Forelimb muscle (tissue), 1 donor: ENCODE measurements at places on chromosomes 6 and 20.

DNA sequence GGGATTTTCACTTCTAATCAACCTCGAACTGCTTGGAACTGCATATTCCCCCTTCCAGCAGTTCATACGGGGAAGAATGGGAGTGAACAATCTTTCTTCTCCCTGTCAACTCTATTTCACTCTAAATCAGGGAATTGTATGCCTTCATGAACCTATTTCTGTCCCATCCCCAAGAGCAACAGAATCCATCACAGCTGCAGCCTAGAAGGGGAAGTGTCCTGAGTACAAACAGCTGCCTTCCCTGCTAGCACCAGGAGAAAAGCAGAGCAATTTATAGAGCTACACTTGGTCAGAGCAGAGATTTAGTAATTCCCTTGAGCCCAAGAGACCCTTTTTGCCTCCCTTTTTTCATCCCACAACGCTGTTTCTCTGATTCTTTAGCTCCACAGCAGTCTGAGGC is 208.4 kb downstream of the ADGRG6 start:
- DNase-seq, result no peak

DNA sequence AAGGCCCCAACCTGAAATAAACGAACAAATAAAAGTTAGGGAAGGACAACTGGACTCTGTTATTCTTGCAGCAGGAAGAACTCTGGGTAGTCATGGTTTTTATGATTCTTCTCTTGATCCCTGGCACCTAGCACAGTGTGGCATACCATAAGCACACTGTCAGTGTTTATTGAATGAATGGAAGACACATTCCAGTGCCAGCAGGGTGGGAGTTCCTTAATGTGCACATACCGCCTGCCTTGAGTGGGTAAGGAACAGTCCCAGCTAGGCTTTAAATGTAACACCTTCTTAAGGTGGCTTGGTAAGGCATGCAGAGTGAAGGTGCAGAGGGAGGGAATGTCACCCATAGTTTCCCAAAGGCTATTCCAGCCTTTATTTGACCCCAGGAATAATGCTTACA is 162.9 kb upstream of the CEP162 start:
- no peak for DNase-seq

- DNase-seq, result no peak
Measured at GRCh38 chr6:73290435-73290834, 27.4 kb upstream of the KHDC1 start.

DNA sequence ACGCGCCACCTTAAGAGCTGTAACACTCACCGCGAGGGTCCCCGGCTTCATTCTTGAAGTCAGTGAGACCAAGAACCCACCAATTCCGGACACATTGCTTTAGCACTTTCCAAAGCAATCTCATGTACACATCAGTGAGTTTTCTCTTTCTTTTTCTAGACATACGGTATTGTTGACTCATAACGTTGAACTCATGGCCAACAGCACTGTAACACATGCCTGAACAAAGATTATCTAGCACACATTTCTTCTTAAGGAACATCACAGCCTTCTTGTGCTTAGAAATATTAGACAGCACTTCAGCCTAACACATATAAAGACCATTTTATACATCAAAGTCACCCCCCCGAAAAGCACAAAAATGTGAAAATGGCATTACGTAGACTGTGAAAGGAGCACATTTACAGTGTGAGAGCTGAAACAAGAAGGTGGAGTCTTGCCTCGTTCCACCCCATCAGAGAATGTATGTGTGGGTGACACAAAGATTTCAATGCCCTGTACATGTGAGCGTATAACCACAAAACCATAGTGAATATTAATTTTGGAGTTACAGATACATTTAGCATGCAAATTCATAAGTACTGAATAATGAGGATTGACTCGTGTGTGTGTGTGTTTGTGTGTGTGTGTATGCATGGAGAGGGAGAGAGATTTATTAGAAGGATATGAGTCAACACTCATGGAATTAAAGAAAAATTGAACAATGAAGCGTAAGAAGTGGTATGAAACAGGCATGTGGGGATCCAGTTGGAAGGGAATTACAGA is 134.1 kb downstream of the FAM83B start:
- no peak for DNase-seq

DNA sequence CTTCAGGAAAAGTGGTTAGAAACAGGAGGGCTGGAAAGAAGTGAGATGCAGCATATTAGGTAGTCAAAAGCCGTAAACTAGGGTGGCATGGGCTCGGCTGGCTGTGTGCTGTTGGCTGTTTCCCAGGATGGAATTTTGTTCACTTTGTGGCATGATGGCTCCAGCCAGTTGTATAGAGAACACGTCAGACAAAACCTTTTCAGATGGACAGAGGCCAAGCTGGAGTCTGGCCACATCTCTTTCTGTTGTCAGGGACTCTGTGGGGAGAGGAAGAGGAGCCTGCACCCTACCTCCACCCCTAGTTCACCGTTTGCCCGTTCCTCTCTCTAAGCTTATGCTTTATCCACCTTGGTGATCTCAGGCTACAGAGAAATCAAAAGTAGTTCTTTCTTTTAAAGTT is 22.0 kb downstream of the C6orf89 start:
- no peak for DNase-seq

- DNase-seq, result no peak
Measured at GRCh38 chr6:90065173-90065572, 170.9 kb downstream of the GJA10 start.

- no peak for DNase-seq
Measured at GRCh38 chr20:22949331-22950109, 85.6 kb upstream of the SSTR4 start.

DNA sequence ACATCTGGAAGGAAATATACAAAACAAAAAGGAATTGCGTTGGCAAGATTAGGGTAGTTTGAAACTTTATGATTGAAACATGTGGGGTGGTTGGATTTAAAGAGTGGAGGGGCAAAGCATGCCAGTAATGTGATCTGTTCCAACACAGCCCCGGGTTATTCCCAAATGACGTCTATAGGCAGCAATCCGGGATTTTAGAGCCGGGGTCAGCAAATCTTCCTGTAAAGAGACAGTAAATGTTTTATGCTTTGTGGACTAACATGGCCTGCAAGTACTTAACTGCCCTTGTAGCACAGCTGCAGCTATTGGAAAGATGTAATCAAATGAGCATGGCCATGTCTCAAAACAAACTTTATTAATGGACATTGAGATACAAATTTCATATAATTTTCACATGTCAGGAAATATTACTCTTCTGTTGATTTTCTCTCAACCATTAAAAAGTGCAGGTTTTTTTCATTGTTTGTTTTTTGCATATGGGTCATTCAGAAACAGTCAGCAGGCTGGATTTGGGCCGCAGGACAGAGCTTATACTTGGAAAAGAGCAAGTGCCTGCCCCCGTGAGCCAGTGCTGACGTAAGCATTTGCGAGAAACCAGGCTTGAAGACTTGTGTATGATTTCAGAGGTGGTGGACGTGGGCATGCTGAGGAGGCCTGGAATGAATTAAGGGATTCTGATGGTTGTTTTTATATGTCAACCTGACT is 136.5 kb downstream of the DOK5 start:
- no peak for DNase-seq

GRCh38 chr20:21172626-21173025 is 46.7 kb downstream of the KIZ start:
- no peak for DNase-seq

GRCh38 chr6:129704708-129705107 is 5.3 kb downstream of the ARHGAP18 start:
- DNase-seq, result no peak

DNA sequence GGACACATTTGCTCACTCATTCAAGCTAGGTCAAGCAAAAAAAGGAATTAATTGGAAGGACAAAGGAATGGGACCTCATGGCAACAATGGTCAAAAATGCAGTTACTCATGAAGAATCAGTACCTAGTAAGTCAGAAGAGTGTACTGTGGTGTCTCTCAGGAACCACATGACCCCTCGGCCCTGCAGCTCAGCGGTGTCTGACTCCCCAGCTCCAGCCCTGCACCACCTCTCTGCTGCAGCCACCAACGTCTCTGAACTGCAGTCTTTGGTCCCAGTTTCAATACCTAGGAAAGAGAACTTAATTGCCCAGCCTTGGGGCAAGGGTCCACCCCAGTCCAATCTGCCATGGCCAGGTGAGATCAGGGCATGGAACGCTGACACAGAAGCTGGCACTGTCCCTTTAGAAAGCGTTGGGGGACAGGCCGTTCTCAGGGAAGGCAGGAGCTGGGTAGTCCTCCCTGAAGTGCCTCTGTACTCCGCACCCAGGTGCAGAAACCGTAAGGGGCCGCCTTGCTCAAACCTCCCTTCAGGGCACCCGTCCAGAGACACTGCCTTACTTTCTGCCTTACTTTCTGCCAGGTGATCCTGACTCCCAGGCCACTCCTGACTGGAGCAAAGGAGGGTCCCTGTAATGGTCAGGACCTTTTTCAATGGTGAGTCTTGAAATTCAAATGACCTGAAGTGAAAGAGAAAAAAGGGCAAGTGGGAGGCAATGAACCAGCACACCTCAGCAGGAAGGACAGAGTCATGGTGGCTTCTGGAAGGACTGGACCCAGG is 13.2 kb upstream of the NELFCD start:
- DNase-seq, result no peak
